ENCODE measurements at places on chromosomes 16 and 17.

- DNase-seq = no peak
Measured at GRCh38 chr17:1992541-1992940, 32.6 kb downstream of the RTN4RL1 start.

DNA sequence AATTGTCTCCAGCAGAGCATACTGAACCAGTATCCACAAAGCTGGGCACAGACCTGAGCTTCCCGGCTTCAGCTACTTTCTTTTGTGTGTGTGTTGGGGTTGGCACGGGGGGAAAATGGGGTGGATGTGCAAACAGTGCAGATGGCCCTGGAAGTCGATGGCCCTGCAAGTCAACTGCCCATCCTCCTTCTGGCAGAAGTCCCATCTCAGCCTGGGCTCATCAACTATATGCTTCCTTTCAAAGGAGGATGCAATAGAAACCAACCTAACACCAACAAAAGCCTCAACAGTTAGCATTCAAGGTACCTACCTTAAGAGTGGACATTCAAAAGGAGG is 55.7 kb downstream of the SOX9 start:
- DNase-seq = no peak

DNA sequence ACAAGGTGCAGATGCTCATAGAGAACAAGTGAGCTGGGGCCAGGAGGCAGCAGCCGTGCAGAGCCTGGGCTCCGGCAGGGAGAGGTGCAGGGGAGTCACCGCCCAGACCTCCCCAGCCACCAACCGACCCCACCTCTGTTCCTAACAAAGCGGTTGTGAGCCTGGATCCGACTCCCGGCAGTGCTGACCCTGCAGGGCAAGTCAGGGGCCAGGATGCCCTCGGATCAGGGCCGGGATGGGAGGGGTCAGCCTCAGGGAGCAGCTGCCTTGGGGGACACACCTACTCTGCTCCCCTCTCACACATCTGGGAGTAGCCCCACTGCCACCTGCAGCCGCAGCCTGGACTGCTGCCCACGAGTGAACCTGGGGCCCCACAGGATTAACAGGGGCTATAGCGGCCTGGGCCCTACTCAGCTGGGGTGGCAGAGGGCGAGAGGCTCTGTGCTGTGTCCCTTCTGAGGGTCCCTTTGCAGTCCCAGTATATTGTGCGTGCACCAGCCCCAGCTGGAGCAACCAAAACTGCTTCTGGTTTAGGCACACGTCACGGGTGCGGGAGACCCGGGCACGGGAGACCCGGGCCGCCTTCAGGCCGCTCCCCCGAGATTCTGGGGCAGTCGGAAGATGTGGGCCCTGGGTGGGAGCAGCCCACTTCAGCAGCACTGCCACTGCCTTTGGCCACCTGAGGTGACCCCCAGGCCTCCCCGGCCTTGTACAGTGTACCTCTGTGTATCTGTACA is 21.2 kb downstream of the MNT start:
- DNase-seq = no peak

- DNase-seq = no peak
Measured at GRCh38 chr16:50652836-50653425, 28.2 kb downstream of the SNX20 start.

DNA sequence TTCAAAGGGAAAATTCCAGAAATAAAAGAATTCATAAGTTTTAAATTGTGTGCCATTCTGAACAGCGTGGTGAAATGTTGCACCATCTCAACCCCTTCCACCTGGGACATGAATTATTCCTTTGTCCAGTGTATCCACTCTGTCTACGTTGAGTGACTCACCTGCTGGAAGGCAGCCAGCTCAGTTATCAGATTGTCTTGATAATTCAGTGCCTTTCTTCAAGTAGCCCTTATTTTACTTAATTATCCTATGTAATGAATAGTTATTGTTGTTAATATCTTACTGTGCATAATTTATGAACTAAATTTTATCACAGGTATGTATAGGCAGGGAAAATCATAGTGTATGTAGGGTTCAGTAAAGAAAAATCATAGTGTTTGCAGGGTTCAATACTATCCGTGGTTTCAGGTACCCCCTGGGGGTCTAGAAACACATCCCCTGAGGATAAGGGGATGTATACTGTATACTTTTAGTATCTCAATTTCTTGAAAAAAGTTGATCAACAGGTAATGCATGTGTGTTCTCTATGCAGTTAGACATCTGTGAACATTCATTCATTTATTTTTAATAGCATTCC is 7.7 kb upstream of the PCTP start:
- no peak for DNase-seq

DNA sequence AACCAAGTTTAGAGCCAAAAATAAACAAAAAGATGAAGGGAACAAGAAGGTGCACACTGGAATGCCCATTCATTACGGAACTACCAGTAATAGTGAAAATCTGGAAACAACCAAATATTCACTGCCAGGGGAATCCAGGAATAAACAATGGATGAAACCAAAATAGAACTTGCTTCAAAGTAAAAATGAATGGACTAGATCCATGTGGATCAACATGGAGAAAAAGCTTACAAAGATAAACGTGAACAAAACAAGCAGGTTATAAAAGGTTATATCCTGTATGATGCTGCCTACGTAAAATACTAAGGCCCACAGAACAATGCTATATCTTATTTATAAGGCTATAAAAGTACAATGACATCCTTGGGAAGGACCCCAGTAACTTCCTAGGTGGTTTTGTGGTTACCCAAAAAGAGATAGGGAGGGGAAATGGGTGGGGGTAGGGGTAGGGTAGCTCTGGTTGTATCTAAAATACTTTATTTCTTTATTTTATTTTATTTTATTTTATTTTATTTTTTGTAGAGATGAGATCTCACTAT is 12.8 kb upstream of the CCL22 start:
- DNase-seq = no peak

GRCh38 chr17:66335797-66336196 is 33.4 kb downstream of the PRKCA start:
- DNase-seq = no peak

DNA sequence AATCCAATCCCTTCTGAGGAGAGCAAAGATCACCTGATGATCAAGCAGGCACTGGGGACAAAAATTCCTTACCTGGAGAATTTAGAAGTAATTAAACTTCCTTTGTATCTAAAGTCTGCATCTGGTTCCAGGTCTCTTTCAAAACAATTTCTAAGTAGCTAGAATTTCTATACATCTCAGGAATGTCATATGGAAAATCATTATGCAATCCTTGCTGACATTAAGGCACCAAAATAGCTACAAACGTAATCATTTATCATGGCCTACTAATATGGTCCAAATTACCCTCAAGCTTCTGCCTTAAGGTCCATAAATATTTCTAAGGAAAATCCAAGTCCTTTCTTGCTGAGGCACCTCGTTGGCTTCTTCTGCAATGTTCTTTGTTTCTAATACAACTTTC is 32.9 kb upstream of the YPEL2 start:
- no peak for DNase-seq

DNA sequence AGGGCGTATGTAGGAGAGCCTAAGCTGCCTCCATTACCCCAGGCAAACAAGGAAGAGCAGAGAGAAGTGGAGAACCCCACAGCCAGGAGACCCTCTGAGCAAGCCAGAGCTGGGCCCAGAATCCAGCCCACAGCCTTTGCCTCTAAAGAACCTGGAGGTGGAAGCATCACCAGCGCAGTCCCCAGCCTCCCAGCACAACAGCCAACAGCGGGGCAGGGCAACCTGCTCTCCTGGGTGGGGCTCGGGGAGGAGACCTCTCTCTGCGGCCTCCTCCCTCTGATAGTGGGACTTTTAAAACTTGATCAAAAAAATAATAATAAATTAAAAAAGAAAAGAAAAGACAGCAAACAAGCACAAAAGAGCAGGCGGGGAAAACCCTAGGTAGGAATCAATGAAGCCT is 45.9 kb downstream of the AXIN2 start:
- no peak for DNase-seq

DNA sequence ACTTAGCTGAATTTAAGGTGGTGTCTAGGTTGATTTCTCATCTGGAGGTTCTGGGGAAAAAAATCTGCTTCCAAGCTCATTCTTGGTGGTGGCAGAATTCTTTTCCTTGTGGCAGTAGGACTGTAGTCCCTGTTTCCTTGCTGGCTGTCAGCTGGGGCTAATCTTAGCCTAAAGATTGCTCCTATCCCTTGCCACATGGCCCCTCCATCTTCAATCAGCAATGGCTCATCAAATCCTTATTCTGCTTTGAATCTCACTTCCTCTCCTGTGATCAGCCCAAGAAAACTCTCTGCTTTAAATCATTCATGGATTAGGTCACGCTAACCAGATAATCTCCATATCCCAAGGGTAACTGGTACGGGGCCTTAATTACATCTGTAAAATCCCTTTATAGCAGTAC is 6.6 kb downstream of the FAM20A start:
- no peak for DNase-seq

GRCh38 chr16:23781176-23781575 is 26.4 kb downstream of the CHP2 start:
- no peak for DNase-seq
